Karpas-422 (cell line): ENCODE measurements at places on chromosomes 5 and 9. TPM values are rescaled to one million over a fixed set of nuclear protein-coding genes. Genes with fewer than 3 reads are reported as not detected.

Gene PCDHB8
- total RNA-seq = not detected in 2 replicates

Gene PCDHB13
- total RNA-seq = 0.19 and 0.69 TPM in 2 replicates

Gene TMEM252
- not detected in 2 replicates for total RNA-seq

Gene SEMA6A
- total RNA-seq = not detected in 2 replicates

Gene RASGEF1C
- total RNA-seq = not detected in 2 replicates

Gene CATSPER3
- not detected in 2 replicates for total RNA-seq

Gene POU5F2
- total RNA-seq = 0.94 and 3.3 TPM in 2 replicates

Gene BTNL9
- 1.3 TPM in 1 of 2 replicates, not detected in the other for total RNA-seq

Gene OLFML2A
- not detected in 2 replicates for total RNA-seq

Gene LOX
- not detected in 2 replicates for total RNA-seq

Gene CHSY3
- total RNA-seq = not detected in 2 replicates

Gene C7
- total RNA-seq = not detected in 2 replicates

DNA sequence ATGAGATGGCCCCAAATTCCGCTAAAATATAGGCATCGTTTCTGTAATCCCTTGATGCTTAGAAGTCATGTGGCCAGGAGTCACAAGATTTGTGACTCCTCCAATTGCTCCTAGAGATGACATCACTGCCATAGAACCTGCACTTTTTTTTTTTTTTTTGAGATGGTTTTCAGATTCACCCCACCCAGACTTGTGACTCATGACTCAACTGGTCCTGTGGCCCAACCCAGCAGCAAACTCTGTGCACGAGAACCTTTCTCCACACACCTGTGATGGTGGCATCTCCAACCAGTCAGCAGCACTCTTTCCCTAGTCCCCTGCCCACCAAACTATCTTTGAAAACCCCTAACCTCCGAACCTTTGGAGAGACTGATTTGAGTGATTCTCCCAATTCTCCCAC lies 414.0 kb downstream of the MED10 start:
- no peaks in the 10 kb centered on the region for H3K27me3 ChIP-seq
- DNase-seq = no peak
- H3K27ac ChIP-seq = no peak overlapping the region
- H3K4me3 ChIP-seq = no peak overlapping the region
- no peaks in the 10 kb centered on the region for H3K36me3 ChIP-seq

- no peak overlapping the region for H3K4me3 ChIP-seq
- 0 out of 2 replicates have a peak, but pooled peaks cover 2% of the 10 kb centered on the region for H3K27me3 ChIP-seq
- DNase-seq = no peak
- no peaks in the 10 kb centered on the region for H3K4me1 ChIP-seq
Observed at GRCh38 chr5:53167836-53168235, 58.3 kb upstream of the MOCS2 start.

- H3K4me3 ChIP-seq = peak overlapping the region; percentile 43; the same call in 1 of the 2 replicates
- peaks cover 36% of the 10 kb centered on the region for H3K4me1 ChIP-seq
- peak overlapping the region; percentile 80 for H3K27ac ChIP-seq
- no peaks in the 10 kb centered on the region for H3K27me3 ChIP-seq
Observed at GRCh38 chr5:163915481-163915961, 410.1 kb downstream of the MAT2B start.

GRCh38 chr5:148384380-148384737 lies 601 bp downstream of the FBXO38 start:
- DNase-seq = no peak
- H3K27me3 ChIP-seq = no peaks in the 10 kb centered on the region
- H3K4me1 ChIP-seq = peaks cover 26% of the 10 kb centered on the region
- peak overlapping the region; percentile 10; the same call in 1 of the 2 replicates for H3K27ac ChIP-seq
- peaks cover 3% of the 10 kb centered on the region; the same call in 1 of the 2 replicates for H3K36me3 ChIP-seq

DNA sequence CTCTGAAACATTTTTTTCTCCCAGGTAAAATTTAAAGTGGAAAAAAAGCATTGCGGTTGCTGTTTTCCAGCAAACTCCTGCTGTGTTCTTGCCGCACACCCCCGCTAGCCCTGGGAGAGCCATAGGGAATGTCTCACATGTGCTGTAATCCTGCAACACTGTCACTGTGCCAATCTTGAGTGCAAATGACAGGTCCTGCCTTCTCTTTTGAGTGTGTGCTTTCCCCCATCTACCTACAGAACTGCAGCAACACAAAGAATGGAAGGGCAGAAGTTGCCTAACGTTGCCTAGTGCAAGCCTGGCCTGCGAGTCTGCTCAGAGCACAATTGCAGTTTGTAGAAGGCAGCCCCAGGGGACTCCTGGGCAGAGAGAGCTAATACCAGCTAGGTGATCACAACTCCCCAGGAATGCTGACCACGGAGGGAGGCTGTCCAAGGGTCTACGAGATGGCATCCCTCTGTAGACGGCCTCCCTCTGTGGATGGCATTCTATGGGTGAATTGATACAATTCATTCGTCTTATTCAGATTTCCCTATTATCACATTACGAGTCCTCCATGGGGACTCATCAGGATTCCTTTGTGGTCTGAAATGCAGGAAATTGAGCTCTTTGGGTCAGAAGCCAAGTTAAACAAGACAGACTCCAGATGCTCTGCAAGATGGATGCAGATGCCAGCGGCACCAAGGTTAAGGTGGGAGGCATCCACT lies 172.6 kb upstream of the S1PR3 start:
- H3K27me3 ChIP-seq = no peaks in the 10 kb centered on the region
- no peak overlapping the region for H3K4me3 ChIP-seq
- H3K36me3 ChIP-seq = no peaks in the 10 kb centered on the region
- DNase-seq = no peak

DNA sequence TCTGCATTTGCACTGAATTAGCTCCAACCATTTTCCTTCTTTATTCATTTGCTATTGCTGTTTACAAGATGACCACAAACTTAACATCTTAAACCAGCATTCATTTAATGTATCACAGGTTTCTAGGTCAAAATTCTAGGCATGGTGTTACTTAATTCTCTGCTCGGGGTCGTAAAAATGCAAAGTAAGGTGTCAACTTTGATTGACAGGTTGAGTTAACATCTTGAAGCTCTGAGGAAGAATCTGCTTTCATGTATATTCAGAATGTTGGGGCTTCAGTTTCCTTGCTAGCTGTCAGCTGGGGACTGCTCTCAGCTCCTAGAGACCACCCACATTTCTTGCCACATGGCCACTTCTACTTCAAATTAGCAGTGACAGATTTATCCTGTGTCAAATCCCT lies 348.7 kb upstream of the GRIN3A start:
- H3K36me3 ChIP-seq = no peaks in the 10 kb centered on the region

- no peaks in the 10 kb centered on the region; the same call in 1 of the 2 replicates for H3K27me3 ChIP-seq
- no peak overlapping the region for H3K4me3 ChIP-seq
- no peaks in the 10 kb centered on the region for H3K36me3 ChIP-seq
- no peak for DNase-seq
- no peak overlapping the region for H3K27ac ChIP-seq
Observed at GRCh38 chr9:119634006-119634405, 264.8 kb upstream of the BRINP1 start.

GRCh38 chr5:40315126-40315525 lies 364.6 kb upstream of the PTGER4 start:
- H3K4me3 ChIP-seq = no peak overlapping the region
- no peaks in the 10 kb centered on the region for H3K27me3 ChIP-seq
- H3K4me1 ChIP-seq = no peaks in the 10 kb centered on the region
- no peak for DNase-seq

- no peak overlapping the region for H3K4me3 ChIP-seq
- no peak for DNase-seq
- no peaks in the 10 kb centered on the region for H3K27me3 ChIP-seq
- peaks cover 90% of the 10 kb centered on the region for H3K4me1 ChIP-seq
- no peak overlapping the region for H3K27ac ChIP-seq
Observed at GRCh38 chr9:92737216-92737606, 27.4 kb downstream of the BICD2 start.

- H3K27ac ChIP-seq = no peak overlapping the region
- H3K4me1 ChIP-seq = no peaks in the 10 kb centered on the region
- H3K36me3 ChIP-seq = no peaks in the 10 kb centered on the region
Observed at GRCh38 chr5:17076272-17076671, 140.2 kb upstream of the MYO10 start.

DNA sequence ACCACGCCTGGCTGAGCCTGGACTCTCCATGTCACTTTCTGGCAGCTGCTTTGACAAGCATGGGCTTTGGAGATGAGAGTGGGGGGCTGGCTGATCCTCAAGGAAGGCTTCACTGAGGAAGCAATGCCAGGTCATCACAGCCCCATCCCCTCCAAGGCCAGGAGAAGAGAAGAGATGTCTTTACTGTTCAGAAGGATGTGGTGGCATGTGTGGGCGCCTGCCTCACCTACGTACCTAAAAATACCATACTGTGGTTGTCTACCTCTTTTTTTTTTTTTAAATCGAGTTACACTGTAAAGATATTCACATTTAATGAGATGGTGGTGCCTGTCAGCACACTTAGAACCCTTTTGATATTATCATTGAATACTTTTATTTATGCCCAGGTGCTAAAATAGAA lies 26.4 kb upstream of the CTNNA1 start:
- no peaks in the 10 kb centered on the region; the same call in 1 of the 2 replicates for H3K27me3 ChIP-seq
- no peaks in the 10 kb centered on the region for H3K36me3 ChIP-seq
- H3K27ac ChIP-seq = no peak overlapping the region
- DNase-seq = no peak
- no peak overlapping the region for H3K4me3 ChIP-seq
- H3K4me1 ChIP-seq = peaks cover 11% of the 10 kb centered on the region

GRCh38 chr9:38185647-38186403 lies 116.8 kb upstream of the SHB start:
- H3K27ac ChIP-seq = no peak overlapping the region
- no peaks in the 10 kb centered on the region for H3K36me3 ChIP-seq
- DNase-seq = no peak
- no peaks in the 10 kb centered on the region for H3K27me3 ChIP-seq
- H3K4me1 ChIP-seq = peaks cover 38% of the 10 kb centered on the region
- H3K4me3 ChIP-seq = no peak overlapping the region

DNA sequence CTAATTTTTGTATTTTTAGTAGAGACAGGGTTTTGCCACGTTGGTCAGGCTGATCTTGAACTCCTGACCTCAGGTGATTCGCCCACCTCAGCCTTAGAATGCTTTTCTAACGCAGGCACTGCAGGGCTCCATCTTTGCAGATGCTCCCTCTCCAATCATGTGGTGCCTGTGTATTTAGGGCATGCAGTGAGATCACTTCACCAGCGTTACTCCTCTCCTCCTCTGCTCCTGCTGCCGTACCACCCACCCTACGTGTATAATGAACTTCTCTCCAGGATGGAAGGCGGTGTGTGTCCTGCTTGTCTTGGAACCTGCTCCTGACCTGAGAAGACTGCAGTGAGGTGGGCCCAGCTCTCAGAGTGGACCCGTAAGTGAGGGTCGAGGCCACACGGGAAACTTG lies 13.6 kb upstream of the CFAP157 start:
- no peaks in the 10 kb centered on the region for H3K27me3 ChIP-seq
- H3K27ac ChIP-seq = no peak overlapping the region
- no peaks in the 10 kb centered on the region for H3K4me1 ChIP-seq
- DNase-seq = no peak

DNA sequence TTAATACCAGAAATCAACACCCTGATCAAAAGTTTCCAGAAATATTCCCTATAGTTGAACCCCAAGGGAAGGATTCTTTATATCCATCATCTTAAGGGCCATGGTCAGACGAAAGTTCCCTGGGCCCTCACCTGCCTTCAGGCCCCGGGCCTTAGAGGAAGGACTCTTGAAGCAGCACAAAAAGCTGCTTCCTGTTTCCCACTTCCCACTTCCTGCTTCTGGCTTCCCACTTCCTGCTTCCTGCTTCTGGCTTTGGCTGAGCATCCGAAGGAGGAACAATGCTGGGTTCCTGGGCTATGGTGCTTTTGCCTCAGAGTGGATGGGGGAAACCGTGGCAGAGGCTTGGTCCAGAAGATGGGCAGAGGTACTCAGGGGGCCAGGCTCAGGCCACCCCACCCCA lies 25.8 kb upstream of the DAP start:
- peaks cover 5% of the 10 kb centered on the region for H3K4me1 ChIP-seq
- DNase-seq = peak; percentile 46
- no peaks in the 10 kb centered on the region for H3K36me3 ChIP-seq

- no peaks in the 10 kb centered on the region for H3K27me3 ChIP-seq
- peaks cover 19% of the 10 kb centered on the region; the same call in 1 of the 2 replicates for H3K36me3 ChIP-seq
- H3K4me1 ChIP-seq = no peaks in the 10 kb centered on the region
- H3K27ac ChIP-seq = no peak overlapping the region
- no peak overlapping the region for H3K4me3 ChIP-seq
Observed at GRCh38 chr5:65801352-65801783, 79.4 kb downstream of the NLN start.

GRCh38 chr9:137486545-137487453 lies 27.7 kb upstream of the NSMF start:
- H3K27ac ChIP-seq = no peak overlapping the region
- no peaks in the 10 kb centered on the region for H3K36me3 ChIP-seq
- no peaks in the 10 kb centered on the region for H3K4me1 ChIP-seq
- no peaks in the 10 kb centered on the region for H3K27me3 ChIP-seq
- DNase-seq = no peak

GRCh38 chr5:146027751-146028150 lies 77.6 kb downstream of the PLAC8L1 start:
- no peaks in the 10 kb centered on the region for H3K4me1 ChIP-seq
- no peak overlapping the region for H3K4me3 ChIP-seq
- H3K36me3 ChIP-seq = no peaks in the 10 kb centered on the region
- no peak for DNase-seq

- H3K4me1 ChIP-seq = peaks cover 8% of the 10 kb centered on the region
- no peak for DNase-seq
- H3K4me3 ChIP-seq = no peak overlapping the region
- no peaks in the 10 kb centered on the region for H3K27me3 ChIP-seq
- H3K36me3 ChIP-seq = no peaks in the 10 kb centered on the region
Observed at GRCh38 chr9:137044502-137045177, 1.3 kb downstream of the NPDC1 start.

DNA sequence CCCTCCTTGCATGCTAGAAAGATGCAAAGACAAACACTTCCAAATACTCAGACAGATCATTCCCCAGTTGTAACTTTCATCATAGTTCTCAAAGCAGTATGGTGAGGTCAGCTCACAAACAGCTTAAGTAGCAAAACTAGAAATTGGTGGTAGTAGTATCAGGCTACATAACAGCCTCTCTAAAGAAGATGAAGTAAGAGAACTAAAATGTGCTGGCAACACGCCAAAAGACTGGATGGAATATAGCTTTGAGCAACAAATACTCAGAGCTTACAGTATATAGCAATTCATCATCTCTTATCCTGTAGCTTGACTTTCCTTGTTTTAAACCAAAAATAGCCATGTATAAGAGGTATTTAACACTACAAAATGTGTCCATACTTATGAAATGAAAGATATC lies 7.5 kb downstream of the PFDN1 start:
- H3K27me3 ChIP-seq = no peaks in the 10 kb centered on the region
- peaks cover 1% of the 10 kb centered on the region; the same call in 1 of the 2 replicates for H3K36me3 ChIP-seq
- peak; percentile 71 for DNase-seq

- no peaks in the 10 kb centered on the region for H3K27me3 ChIP-seq
- DNase-seq = no peak
- H3K4me3 ChIP-seq = no peak overlapping the region
Observed at GRCh38 chr5:176664886-176665285, 17.6 kb downstream of the TSPAN17 start.
